ENCODE measurements at places on chromosomes 16 and 17. TPM values are rescaled to one million over a fixed set of nuclear protein-coding genes. Genes with fewer than 3 reads are reported as not detected.

SCARF1 gene
- 7.5 TPM for polyA plus RNA-seq

NPIPB6 gene
- 0.60 TPM for polyA plus RNA-seq

FOXC2 gene
- 0.25 TPM for polyA plus RNA-seq

CACNG3 gene
- polyA plus RNA-seq, result not detected

TMEM231 gene
- polyA plus RNA-seq, result 1.6 TPM

HIRIP3 gene
- polyA plus RNA-seq, result 14.4 TPM

GDPD3 gene
- polyA plus RNA-seq, result 68.8 TPM

GJC1 gene
- 0.23 TPM for polyA plus RNA-seq

NHLRC4 gene
- 0.69 TPM for polyA plus RNA-seq

CRHR1 gene
- polyA plus RNA-seq, result not detected

TP53TG3C gene
- not detected for polyA plus RNA-seq

All from sigmoid colon (tissue), 7 donors.